ENCODE measurements at places on chromosomes 4 and X.
A peak's percentile ranks its signal among the peaks of the same experiment; 100 is the strongest.

DNA sequence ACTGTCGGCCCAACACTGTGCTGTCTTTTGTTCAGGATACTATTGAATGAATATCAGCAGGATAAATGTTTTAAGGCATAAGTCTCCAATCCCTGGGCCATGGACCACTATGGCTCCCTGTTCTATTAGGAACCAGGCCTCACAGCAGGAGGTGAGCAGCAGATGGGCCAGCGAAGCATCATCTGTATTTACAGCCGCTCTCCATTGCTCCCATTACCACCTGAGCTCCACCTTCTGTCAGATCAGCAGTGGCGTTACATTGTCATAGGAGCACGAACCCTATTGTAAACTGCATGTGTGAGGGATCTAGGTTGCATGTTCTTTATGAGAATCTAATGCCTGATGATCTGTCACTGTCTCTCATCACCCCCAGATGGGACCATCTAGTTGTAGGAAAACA, 3.7 kb upstream of the APLN start:
- no peak for DNase-seq

DNA sequence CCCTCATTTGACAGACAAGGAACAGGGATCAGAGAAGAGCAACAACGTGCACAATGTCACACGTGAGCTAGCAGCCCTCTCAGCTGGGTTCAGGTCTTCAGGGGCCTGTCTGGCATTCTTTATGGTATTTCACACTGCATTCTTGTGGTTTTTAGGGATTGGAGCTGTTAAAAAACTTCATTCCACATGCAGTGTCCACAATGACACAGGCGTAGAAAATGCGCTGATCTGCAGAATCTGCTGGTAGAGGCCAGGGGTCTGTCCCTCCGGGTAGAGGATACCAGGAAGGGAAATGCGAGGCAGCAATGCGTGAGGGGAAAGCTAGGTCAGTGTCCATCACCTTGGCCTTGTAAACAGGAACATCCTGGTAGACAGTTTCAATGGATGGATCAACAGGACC, 36.6 kb downstream of the MAP7D3 start:
- DNase-seq: no peak

DNA sequence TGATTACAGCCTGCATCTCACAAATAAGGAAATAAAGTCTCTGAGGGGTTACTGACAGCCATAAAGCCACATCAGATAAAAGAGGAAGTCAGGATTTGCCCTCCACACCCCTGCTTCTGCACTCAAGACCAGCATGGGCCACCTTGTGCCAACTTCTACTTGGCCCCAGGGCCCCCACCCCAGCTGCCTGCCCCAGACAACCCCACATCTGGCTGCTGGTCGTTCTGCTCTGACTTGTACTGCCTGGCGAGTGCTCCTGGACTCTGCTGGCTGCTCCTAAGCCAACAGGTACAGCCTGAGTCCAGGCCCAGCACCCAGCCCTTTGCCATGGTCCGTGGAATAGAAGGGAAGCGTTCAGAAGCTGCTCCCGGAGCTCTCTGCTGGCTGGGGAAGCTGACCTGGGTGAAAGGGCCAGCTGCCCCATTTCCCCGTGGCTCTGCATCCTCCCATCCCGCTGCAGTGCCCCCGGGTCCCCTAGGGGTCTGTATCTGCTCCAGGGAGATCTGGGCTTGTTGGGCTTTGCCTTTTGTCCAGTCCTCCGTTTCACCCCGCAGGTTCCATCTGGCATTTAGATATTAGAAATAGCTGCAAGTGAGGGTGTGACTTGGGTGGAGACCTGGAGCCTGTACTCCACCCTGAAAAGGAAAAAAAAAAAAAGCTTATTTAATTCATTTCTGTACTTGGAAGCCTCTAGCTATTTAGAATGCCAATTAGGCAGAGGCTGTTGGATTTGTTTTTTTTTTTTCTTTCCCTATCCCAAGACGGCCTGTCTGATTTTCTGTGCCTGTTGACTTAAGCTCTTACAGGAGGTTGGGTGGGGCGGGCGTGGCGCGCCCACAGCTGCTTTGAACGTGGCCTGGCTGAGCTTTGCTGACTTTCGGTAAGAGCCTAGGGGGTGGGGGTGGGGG, 194.7 kb downstream of the PTTG2 start:
- DNase-seq: no peak

DNA sequence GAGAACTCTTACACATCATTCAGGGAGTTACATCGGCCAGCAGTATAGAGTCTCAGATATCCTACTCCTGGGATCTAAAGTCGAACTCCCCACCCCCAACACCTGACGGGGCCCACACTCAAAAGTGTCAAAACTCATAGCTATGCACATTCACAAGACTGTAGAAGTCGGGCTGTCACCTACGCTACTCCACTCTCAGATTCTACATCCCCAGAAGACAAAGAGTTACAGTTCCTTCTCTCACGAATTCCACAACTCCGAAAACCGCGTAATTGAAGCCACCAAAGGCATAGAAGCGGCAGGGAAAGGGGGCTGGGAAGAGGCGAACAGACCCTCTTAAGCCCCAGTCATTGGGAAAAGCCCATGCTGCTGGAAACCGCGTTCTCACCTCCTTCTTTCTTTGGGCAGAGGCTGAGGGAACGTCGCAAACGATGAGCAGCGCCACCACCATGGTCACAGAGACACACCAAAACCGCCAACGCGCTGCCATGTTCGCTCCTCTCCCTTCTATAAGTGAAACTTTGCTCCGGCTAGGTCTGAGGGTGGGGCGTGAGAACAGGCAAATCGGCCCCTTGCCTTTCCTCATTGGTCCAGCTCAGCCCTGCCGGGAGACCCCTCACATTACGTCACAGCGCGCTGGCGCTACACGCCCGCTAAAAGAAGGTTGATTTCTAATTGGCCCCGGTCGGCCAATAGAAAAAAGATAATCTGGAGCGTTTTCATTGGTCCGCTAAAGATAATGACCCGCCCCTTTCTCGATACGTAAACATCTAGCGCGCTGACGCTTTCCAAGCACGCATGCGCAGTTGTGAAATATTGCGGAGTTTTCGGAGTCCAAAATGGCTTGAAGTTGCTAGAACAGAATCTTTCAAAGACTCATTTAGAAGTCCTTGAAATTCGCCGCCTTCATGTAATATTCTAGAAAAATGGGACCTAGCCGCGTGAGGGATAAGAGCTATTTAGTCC, at the start of gene MAGT1:
MAGT1 (minus strand) TSS at position 515 of the 966 bp plus-strand sequence; CDS start at position 490, 25 bp downstream.
- DNase-seq: peak; percentile 88

DNA sequence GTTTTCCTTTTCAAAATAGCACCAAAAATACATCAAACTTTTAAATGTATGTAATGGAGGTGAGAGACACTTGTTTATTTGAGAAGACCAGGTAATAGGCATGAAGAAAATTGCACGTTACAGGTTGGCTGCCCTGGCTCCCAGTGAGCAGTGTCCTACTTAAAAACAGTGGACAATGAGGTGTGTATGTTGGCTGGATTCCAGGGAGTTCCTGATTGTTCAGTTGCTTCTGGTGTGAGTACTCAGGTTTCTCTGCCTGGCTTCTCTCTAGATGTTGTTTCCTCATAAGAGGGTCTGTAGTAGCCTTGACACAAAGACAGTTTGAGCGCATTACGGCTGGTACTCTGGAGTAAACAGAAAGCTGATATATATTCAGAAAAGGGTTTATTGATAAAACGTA, 29.4 kb downstream of the SNX25 start:
- DNase-seq: no peak

GRCh38 chr4:142549726-142550463, 296.2 kb downstream of the INPP4B start:
- DNase-seq: no peak

GRCh38 chrX:136325377-136325776, 24.6 kb downstream of the ADGRG4 start:
- DNase-seq: no peak

- DNase-seq: no peak
Measured at GRCh38 chr4:186621959-186622553, 66.7 kb upstream of the MTNR1A start.

GRCh38 chrX:150050387-150050786, 112.1 kb upstream of the EOLA2 start:
- DNase-seq: no peak

GRCh38 chr4:85154591-85154990, 188.1 kb upstream of the WDFY3 start:
- DNase-seq: no peak

- no peak for DNase-seq
Measured at GRCh38 chr4:41066049-41066448, 148.3 kb downstream of the APBB2 start.

- no peak for DNase-seq
Measured at GRCh38 chr4:83371235-83371634, 36.6 kb upstream of the HPSE start.

Measured in activated T-helper 1 cell treated with anti-CD3 and anti-CD28 coated beads, Interleukin-12 subunit alpha, Interleukin-12 subunit beta, Interleukin-2, Interleukin-4 antibody, amounts not matched to agents 30 ng/mL and 10 ng/mL and 1 ng/mL, durations not matched to agents 14 hours and 24 hours and 36 hours (primary cell).